ENCODE measurements at places on chromosomes 4 and X.

DNA sequence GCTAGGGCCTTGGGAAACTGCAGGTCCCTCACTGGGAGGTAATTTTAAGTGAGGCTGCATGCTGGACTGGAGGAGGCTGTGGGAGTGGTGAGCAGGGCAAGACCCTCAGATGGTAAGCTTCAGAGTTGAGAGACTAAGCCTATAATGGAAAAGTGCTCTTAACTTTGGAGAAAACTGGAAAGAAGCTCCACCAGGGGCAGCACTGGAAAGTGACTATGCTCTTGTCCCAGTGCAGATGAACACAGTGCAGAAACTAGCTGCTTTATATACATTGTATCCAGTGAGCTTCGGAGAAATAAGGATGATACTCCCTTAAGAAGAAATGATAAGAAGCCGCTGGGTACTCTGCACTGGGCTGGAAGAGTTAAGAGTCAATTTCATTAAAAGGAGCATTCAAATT, 3.2 kb upstream of the MAGEB2 start:
- no peak for DNase-seq

GRCh38 chr4:84498203-84498934, 723 bp downstream of the NKX6-1 start:
- no peak for DNase-seq

GRCh38 chr4:31185014-31185585, 464.9 kb downstream of the PCDH7 start:
- no peak for DNase-seq

GRCh38 chr4:112848911-112849310, 200.5 kb upstream of the ANK2 start:
- DNase-seq = no peak

DNA sequence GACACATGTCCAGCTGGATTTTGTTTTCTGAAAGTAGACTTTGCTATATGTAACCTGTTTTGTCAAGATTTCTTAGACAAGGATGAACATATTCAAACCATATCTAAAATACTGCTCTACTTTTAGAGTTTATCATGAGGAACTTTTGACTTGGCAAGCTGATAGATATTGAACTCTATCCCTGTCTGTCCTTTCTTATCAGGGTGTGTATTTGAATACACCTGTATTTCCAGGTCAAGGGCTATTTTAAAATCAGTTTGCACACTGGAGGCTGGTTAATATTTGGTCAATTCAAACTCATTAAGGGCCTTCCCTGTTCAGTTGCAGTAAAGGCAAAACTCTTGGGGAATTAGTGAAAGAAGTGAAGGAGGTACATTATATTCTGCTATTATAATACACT, 2.3 kb downstream of the CDS1 start:
- no peak for DNase-seq

DNA sequence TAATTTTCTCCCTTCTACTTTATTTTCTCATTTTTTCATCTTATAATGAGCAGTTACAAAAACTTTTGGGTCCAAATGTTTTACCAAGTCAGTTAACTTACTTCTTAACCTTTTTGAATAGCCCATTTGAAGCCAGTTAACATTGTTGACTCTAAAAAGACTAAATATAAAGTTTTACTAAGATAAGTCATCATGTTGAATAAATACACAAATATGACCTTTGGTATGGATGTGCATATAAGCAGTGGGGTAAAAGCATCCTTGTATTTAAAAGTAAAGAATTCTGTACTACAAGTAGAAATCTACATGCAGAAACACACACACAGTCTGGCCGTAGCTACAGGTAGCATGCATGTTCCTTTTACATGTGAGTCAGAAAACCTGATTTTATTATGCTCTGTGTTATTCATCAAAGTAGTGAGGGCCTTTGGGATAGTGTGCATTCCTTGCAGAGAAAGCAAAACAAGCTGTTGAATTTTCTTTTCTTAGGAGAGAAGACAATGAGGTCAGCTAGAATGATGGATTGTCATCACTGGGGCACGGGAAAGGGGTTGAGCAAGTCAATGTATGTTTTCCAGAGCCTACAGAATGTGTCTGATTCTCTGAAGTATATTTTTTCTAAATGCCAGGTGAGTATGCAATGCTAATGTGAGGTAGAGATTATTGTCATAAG, 533.2 kb upstream of the AGA start:
- no peak for DNase-seq

DNA sequence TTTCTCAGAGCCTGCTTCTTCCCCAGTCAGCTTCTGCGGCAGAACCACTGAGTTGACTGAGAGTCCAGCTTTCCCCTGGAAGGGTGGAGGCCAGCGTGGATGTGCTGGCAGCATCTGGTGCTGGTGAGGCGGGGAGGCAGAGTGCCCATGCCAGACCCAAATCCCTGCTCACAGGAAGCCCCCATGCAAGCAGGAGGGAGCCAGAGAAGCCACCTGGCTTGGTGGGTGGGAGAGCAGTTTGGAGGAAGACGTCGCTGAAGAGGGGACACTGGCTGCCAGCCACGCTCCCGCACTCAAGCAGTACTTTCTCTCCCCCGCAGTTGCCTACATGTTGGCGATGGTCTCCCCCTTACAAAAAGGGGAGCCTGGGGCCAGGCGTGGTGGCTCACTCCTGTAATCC, 6.0 kb downstream of the PDZD4 start:
- DNase-seq = no peak

GRCh38 chr4:185092535-185093197, 50.4 kb upstream of the SLC25A4 start:
- no peak for DNase-seq

- DNase-seq = no peak
These were observed 140.3 kb upstream of the SH3RF1 start for GRCh38 chr4:169410839-169411770.

- DNase-seq = no peak
These were observed 54.2 kb downstream of the EDNRA start for GRCh38 chr4:147535124-147535523.

DNA sequence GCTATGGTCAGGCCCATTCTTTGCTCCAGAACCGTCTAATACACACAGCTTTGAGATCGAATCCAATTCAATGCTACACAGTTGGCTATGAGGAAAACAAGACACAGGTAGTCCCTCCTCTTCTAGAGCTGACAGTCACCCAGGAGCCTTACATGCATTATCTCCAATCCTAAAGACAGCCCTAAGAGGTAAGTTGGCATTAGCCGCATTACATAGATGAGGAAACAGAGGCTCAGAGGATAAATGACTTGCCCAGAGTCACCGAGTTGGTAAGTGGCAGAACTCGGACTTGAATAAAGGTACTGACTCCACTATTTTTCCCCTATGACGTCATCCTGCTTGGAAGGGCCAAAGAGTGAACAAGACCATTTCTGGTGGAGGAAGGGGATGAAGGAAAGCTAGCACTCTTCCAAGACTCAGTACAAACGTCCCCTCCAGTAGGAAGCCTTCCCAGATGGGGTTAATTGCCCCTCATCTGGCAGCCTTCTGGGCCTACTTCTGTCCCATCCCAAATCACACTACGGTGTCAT, 8.5 kb downstream of the IQSEC2 start:
- DNase-seq = no peak

GRCh38 chr4:123488916-123489315, 92.3 kb downstream of the SPRY1 start:
- DNase-seq = no peak

GRCh38 chr4:27928761-27929540, 1068.3 kb downstream of the STIM2 start:
- DNase-seq = no peak

- no peak for DNase-seq
These were observed 146.5 kb upstream of the MSX1 start for GRCh38 chr4:4712800-4713528.

- no peak for DNase-seq
These were observed 63.1 kb upstream of the AFAP1 start for GRCh38 chr4:8002525-8003309.

GRCh38 chr4:24877868-24878635, 34.8 kb downstream of the CCDC149 start:
- DNase-seq = no peak

DNA sequence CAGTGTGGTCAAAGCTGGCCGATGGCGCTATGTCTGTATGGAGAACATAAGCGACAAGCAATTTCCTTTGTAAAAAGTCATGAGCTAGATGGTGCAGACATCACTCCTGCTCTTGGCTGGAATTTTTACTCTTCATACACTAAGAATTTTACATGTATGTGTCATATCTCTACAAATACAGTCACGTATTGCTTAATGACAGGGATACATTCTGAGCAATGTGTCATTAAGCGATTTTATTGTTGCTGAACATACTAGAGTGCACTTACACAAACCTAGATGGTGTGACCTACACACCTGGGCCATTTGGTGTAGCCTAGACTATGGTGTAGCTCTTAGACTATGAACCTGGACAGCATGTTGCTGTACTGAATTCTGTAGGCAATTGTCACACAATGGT, 185.4 kb downstream of the SOWAHB start:
- DNase-seq = no peak

DNA sequence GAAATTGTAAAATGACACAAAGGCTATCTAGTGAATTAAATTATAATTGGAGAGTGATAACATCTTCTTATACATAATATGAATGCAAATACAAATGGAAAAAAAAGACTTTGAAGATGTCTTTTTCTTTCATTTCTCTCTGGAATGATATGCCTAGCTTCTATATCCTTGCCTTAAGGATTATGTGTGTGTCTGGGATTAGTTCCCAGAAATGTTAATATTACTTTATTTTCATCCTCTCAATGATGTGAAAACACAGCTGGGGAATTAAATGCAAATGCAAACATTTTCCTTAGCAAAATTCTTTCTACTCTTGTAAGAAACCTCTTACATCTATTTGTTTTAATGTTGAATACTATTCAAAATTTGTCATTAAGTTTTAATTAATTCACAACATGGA, 441.9 kb downstream of the FSTL5 start:
- no peak for DNase-seq

DNA sequence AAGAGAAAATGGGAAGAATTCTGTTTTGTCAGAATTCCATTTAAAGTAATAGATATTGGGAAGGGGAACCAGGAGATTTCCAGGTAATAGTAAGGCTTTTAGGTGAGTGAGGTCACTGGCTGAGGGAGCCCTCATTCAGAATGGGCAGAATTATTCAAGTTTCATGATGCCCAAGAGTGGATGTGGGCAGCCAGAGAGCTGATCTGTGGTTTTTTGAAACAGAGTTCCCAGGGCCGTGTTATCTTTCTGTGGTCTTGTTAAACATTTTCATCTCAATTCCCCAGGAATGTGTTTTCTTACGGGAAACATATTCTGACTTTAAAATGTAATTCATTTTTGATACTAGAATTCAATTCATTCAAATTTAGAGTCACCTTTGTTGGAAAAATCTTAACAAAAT, 182.0 kb upstream of the AADAT start:
- DNase-seq = no peak

GRCh38 chr4:174394915-174395314, 111.2 kb downstream of the CEP44 start:
- DNase-seq = no peak

DNA sequence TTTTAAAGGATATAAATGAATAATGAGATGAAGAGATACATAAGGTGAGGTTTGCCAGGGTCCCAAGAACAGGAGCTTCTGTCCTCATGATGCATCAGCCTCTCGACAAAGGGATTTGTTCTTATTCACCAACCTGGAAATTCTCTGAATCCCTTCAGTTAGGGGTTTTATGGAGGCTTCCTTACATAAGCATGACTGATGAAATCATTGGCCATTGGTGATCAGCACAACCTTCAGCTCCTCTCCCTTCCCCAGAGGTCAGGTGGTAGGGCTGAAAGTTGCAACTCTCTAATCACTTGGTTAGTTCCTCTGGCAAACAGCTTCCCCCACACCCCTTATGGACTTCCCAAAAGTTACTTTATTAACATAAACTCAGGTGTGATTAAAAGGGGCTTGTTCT, 222.0 kb downstream of the SPRY1 start:
- DNase-seq = no peak

DNA sequence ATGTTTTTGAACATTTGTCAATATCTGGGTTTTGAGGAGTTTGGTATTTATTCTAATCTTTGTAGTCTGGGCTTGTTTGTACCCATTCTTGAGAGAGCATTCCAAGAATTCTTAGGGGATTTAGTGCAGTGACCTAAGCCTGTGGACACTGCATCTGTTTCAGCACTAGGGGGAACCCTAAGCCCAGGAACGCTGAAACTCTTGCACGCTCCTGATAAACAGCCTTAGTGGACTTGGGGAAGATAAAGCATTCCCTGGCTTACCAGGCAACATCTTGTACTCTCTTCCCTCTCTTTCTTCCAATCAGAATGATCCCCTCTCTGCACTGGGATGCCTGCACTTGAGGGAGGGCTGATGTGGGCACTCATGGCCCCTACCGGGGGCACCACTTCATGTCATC, 654.9 kb upstream of the HTR2C start:
- no peak for DNase-seq

GRCh38 chrX:73289039-73289438, 74.4 kb upstream of the NAP1L2 start:
- DNase-seq = no peak

- no peak for DNase-seq
These were observed 615.4 kb upstream of the ZFP42 start for GRCh38 chr4:187380181-187380581.

- DNase-seq = no peak
These were observed 33.3 kb downstream of the MEPE start for GRCh38 chr4:87865960-87866598.

GRCh38 chrX:38806875-38807621, 5.8 kb downstream of the MID1IP1 start:
- no peak for DNase-seq

DNA sequence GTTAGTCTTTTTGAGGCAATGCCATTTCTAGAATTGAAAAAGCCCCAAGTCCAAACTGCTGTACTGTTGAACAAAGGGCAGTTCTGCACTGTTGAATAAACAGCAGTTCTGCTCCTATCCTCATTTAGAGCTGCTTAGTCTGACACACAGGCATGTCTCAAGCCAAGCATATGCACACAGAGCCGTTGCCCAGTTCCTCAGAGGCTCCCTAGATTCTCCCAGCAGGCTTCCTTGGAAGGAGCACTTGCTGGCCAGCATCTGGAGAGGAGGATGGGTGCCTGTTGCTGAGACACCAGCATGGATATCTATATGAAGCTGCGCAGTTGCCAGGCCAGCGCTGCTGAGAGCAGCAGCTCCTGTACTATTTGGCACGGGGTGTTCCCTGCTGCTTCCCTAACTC, 138.3 kb upstream of the USP38 start:
- DNase-seq = no peak

DNA sequence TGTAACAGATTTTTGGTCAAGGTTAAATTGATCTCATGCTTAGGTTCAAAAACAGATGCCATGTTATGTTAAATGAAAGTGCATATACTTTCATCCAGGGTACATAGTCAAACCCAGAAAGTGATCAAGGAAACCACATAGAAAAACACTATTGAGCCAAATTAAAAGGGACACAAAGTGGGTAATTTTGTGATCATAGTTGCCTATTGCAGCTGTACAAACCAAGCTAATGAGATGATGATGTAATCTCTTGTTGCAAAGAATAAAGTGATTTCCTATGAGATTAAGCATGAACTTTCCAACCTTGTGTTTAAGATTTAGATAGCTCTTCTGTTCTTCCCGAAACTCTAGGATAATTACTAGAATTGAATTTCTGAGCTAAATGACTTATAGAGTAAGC, 20.2 kb upstream of the LIMCH1 start:
- DNase-seq = no peak

GRCh38 chrX:140712413-140713173, 3.0 kb downstream of the LINC00632 start:
- DNase-seq = peak; percentile 15

- no peak for DNase-seq
These were observed 273.7 kb downstream of the HNRNPD start for GRCh38 chr4:82099928-82100579.

- DNase-seq = no peak
These were observed 147.3 kb downstream of the CORIN start for GRCh38 chr4:47690611-47691010.

GRCh38 chr4:184583738-184584502, 65.3 kb downstream of the CASP3 start:
- no peak for DNase-seq

- DNase-seq = no peak
These were observed 99.3 kb downstream of the IRF2 start for GRCh38 chr4:184375027-184375426.

Data from T follicular helper cell (primary cell).